Transverse colon (tissue), 4 donors: ENCODE measurements at places on chromosomes 1 and 21. TPM values are rescaled to one million over a fixed set of nuclear protein-coding genes. Genes with fewer than 3 reads are reported as not detected.

DNA sequence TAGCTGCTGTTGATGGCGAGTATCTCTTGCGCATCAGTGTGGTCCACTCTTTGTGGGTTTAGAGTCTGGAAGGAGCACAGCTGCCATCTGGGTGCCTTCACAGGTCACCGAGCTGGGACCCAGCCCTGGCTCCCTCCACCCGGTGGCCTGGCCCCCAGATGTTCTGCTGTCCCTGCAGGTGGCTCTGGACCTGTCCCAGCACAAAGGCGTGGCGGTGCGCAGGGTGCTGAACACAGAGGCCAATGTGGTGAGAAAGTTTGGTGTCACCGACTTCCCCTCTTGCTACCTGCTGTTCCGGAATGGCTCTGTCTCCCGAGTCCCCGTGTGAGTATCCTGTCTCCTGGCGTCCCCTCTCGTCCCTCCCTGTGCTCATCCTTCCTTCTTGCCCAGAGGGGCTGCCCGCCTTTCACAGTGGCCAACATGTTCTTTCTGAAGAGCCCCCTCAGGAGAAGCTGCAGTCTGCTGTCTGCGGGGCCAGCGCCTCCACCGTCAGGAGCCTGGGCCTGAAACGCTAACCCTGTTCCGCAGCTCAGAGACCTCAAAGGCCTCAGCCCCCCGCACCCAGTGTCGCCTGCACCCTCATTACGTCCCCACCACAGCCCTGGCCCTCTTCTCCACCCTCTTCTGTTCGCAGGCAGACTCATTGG is 27.4 kb downstream of the QSOX1 start:
- no peak for DNase-seq

DNA sequence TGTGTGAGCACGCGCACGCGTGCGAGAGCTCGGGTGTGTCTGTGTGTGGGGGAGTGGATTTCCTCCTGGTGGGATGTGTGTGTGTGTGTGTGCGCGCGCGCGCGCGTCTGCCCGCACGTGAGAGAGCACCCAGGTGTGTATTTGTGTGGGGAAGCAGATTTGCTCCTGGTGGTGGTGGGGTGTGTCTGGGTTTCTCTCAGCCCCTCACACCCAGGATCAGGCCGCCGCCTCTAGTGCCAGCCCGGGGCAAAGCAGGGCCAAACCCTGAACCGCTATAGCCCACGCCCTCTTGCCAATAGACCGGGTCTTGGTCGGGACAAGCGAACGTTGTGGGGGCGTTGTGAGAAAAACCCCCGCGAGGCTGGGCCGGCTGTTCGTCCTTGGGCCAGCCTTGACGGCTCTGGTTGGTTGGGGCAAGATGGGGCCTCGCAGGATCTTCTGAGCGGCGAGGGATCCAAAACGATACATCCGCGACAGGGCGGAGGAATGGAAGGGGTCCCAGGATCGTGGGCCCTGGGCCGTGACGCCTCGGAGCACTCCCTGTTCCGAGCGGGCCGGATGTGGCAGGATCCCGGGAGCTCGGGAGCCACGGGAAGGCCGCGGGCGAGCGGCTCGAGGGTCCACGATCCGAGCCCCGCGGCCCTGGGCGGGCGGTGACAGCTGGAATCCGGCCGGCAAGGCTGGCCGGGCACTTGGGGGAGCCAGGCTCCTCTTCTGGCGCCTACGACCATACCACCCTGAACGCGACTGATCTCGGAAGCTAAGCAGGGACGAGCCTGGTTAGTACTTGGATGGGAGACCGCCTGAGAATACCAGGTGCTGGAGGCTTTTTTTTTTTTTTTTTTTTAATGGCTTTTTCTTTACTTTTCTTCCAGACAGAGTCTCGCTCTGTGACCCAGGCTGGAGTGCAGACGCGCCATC is 68.2 kb downstream of the RNF187 start:
- DNase-seq, result no peak

DNA sequence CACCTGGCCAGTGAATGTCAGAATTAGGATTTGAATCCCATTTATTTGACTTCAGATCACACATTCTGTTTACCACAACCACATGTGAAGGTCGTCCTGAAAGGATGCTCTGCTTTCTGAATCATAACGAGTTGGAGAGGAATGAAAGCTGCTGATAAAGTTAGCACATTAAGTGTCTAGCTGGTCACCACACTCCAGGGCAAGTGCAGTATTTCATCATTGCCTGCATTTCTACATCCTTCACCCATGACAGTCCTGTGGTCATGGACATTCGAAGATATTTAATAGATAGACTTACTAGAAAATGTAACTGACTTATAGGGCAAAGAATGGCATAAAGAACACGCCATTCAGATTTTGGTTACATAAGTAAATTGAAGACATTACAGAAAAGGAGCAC is 52.7 kb upstream of the ST6GALNAC3 start:
- no peak for DNase-seq

- peak; percentile 40 for DNase-seq
Measured at GRCh38 chr1:150567341-150567716, 12.1 kb downstream of the MCL1 start.

GRCh38 chr1:54940042-54940441 is 40.4 kb upstream of the TMEM61 start:
- no peak for DNase-seq

DNA sequence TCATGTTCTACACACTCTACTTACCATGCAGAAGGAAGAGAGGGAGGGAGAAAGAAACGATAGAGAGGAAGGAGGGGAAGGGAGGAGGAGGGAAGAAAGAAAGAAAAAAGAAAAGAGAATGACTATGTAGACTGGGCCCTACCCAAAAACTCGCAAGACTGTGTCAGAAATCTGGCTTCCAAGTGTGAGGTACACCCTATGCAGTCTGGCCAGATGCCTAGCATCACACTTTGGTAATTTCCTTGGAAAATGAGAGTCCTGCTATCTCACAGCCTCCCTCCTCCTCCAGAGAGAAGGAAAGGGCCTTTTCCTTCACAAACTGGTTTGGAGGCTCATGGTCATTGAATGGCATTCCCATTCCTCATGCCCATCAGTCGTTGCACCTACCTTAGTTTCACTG is 86.4 kb upstream of the LRRC8D start:
- no peak for DNase-seq

DNA sequence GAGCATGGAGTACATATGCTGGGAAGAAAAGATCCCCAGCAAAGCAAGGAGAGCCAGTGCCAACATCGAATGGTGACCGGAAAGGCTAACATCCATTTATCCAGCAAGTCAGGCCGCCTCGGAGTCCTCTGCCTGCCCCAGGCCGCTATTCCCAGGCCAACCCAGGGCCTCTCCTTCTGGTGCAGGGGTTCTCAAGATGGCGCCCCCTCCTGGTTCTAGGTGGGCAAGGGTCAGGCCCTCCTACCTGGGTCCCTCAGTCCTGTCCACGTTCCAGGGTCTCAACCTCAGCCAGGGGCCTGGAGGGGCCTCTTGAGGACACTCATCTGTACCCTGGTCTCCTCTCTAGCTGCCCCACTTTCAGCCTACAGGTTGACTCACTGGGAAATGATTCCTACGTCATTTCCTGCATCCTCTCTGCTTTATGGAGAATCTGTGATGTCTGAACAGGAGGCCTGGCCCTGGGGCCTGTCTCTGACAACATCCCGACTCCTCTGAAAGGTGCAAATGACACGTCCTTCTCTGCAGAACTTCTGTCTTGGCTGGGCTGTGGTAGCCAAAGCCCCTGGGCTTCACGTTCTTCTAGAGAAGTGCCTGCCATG is 145.3 kb downstream of the PSMG1 start:
- no peak for DNase-seq

GRCh38 chr1:63122079-63122478 is 200.3 kb upstream of the FOXD3 start:
- DNase-seq, result no peak

GRCh38 chr1:173176246-173176645 is 30.9 kb downstream of the TNFSF4 start:
- no peak for DNase-seq

- DNase-seq, result peak; percentile 56
Measured at GRCh38 chr1:235102993-235103411, 25.6 kb downstream of the TOMM20 start.

DNA sequence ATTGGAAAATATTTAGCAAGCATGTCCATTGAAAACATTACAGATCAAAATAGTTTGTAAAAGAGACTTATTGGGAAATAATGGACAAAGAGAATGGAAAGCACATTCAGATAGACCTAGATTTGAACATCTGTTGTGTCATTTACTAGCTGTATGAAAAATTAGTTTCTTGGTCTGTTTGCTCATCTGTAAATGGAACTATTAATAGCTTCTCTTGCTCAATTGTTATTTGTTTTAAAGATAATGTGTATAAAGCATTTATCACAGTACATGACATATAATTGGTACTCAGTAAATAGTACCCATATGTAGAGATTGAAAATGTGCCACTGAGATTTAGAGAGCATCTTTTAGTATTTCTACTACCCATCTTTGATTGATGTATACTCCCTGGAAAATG is 25.9 kb downstream of the RPAP2 start:
- DNase-seq, result no peak

GRCh38 chr1:171379846-171380245 is 65.9 kb downstream of the FMO4 start:
- DNase-seq, result no peak

DNA sequence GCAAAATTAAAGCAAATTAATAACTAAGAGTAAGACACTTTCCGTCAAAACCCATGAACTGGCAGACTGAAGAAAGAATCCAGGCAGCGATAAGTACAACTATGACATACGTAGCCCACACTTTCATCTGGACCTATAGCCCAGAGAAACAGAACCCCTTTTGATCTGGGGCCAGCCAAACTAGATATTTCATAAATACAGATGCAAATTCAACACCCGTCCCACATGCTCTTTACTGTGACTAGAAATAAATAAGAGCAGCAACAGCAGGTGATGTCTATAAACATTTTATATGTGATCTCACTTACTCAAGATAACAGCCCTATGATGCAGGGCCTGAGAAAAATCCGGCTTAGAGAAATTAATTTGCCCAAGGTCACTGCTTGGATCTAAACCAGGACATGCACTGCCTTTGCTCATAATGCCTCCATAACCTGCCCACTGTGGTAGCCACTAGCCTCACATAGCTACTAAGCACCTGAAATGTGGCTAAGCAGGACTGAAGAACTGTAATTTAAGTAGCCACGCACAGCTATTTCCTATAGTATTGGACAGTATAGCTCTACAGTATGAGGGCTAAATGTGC is 130.2 kb downstream of the TGFBR3 start:
- no peak for DNase-seq

DNA sequence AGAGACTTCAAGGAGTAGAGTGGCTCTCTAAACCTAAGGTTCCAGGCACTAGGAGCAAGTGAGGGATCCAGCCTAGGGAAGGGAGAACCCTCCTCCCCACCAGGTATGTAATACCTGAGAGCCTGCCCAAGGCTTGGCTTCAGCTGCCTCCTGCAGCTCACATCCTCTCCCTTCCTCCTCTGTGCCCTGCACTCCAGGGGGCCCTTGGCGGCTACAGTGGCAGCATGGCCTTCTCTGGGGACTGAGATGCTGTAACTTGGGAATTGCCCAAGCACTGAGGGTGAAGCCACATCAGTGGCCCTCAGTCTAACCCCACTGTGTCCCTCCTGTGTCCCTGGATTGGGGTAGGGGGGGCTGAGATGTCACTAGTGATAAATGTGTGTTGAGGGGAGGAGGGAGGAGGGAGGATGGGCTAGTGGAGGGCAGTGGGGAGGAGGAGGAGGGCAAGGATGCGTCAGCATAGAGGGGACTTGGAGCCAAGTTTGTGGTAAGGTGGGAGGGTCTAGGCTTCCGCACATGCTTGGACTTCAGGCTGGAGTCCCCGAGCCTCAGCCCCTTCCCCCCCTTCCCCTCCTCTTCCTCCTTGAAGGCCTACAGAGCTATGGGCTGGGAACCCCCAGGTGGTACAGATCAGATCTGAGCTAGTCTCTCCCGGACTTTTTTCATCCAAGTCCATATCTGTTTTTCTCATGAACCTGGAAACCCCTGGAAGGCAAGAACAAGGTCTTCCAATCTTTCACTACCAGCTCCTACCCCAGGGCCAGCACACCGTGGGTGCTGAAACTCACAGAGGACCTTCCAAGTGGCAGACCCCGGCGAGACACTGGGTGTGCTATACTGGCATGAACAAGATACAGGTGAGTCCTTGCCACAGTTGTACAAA is 17.5 kb downstream of the COL9A2 start:
- no peak for DNase-seq

DNA sequence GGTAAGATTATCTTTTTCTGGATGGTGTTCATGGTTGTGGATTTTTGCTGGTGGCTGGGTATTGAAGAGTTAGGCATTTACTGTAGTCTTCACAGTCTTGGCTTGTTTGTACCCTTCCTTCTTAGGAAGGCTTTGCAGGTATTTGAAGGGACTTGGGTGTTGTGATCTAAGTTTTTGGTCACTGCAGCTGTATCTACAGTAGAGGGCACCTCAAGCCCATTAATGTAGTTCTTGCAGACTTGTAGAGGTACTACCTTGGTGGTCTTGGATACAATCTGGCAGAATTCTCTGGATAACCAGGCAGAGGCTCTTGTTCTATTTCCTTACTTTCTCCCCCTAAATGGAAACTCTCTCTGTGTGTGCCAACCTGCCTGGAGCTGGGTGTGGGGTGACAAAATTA is 155.8 kb upstream of the BRINP3 start:
- DNase-seq, result no peak

- peak; percentile 69 for DNase-seq
Measured at GRCh38 chr1:26408604-26409003, 2.0 kb upstream of the LIN28A start.

GRCh38 chr1:207831517-207832327 is 79.2 kb downstream of the CD34 start:
- DNase-seq, result no peak

The SPRR2A gene
- not detected for total RNA-seq

The CXADR gene
- total RNA-seq, result 4.6 TPM

The PLA2G2D gene
- not detected for total RNA-seq

The CYYR1 gene
- 4.5 TPM for total RNA-seq

The UBXN11 gene
- 15.1 TPM for total RNA-seq
